ENCODE measurements at places on chromosomes 5 and 9.

- no peak for DNase-seq
These were observed 31.3 kb downstream of the NDUFA8 start for GRCh38 chr9:122128007-122128968.

DNA sequence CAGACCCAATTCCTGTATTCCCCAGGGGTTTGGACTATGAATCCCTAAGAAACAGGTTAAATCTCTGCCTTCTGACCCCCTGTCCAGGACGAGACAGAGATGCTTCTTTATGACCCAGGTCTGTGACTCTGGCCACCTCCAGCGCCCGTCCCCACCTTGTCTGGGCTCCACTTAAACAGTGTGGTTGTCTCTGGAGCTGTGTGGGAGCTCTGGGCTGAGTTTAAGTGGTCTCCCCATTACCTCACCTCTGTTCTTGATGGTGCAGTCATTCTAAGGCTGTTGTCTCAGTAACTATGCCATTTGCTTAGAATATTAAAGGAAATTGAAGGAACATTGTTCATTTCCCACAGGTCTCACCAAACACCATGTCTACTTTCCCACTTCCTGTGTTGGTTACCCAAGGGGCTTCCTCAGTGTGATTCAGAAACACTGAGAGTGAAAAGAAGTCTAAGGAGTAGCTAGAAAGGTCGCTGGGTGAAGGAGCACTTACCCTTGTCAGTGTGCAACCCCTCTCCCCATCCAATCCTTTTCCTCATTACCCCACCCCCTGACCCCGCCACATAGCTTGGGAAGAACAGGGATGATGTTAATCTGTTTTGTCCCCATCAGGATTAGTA, 127.8 kb upstream of the CKMT2 start:
- no peak for DNase-seq

GRCh38 chr9:93398471-93398870, 53.0 kb upstream of the FAM120A start:
- DNase-seq = no peak

DNA sequence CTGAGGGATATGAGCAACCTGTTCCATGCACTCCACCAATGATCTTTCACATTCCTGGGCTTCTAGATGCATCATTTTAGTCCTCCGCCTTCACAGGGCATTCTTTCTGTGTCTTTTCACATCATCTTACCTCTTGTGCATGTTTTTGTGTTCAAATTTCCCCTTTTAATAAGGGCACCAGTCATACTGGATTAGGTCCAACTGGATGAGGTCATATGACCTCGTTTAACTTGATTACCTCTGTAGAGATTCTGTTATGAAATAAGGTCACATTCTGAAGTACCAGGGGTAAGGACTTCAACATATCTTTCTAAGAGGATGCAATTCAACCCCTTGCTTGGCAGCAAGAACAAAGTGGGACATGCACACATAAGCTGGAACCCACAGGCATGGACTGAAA, 335.3 kb upstream of the TLE4 start:
- no peak for DNase-seq

GRCh38 chr5:34844106-34844505, 5.1 kb downstream of the TTC23L start:
- no peak for DNase-seq

DNA sequence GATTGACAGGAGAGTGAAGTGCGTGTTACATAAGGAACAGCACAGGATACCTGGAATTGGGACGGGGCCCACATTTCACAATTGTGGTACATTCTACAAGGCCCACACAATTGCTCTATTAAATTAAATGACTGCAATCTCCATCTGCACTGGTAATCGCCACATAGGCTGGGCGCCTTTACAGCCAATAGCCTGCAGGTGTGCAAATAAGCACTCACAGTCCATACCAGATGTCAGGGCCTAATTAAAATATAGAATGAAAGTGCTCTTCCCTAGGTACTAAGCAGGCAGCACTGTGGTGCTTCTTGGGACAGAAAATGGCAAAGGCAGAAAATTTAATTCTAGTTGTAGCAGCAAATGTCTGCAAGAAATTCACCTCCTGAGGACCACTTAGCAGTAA, 82.7 kb downstream of the ATP10B start:
- no peak for DNase-seq

DNA sequence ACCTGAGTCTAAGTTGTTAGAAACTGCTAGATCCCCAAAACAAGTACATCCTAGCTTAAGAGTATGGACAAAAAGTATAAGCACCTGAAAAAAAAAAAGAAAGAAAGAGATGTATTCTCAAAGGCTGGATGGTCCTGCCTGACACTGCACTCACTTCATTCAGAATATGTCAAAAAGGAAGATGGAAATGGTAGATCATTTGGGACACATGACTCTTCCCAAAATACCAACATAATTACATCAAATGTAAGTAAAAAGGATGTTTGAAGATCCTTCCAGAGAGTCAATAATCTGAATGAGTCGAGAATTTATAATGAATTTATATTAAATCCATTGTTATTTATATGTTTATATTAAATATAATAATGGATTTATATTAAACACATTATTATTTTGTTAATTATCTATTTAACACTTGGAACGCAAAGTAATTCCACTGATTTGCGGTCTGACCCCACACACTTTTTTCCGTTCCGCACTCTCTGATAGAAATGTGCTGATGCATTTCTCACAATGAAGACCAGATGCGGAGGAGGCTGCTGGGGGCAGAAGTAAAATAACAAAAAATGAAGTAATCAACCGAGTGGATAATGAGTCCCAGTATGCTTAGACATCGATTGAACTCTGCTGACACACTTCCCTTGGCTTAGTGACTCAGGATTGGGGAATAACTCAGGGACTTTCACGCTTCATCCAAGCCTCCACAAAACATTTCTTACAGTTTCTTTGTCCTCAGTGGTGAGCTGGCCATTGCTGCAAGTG, 201.2 kb downstream of the ADAMTS12 start:
- peak; percentile 95 for DNase-seq

Data from fibroblast of skin of left quadriceps (primary cell).